ENCODE measurements at places on chromosomes 5 and 9.

DNA sequence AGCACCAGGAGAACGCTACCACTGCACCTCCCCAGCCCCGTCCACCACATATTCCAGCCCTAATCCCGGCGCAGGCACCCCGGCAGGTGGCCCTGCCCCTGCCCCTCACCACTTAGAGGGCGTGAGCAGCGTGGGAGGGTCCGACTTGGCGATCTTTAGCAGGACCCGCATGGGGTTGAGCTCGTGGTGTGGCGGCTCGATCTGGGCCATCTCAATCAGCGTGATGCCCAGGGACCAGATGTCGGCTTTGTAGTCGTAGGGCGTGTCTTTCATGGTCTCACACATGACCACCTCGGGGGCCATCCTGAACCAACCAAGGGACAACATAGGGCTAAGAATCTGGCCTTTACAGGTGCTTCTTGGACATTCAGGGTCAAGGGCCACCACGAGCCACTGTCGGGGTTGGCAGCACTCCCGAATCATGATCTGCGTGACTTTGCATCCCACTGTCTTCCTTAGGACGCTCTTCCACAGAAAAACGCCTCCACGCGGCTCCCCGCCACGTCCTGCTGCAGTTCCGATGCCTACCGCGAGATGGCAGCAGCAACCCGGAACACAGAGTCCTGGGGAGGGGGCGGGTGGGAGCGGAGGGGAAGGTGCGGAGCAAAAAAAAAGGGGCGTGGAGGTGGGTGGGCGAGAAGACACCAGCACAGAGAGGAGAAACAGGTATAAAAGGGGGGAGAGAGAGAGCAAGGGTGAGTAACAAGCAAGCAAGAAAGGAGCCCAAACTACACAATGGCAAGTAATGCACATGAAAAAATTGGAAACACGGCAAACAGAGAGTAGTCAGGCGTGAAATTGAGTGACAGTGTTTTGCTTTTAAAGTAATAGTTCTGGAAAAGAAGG lies 81.3 kb downstream of the STK10 start:
- peak; percentile 74 for DNase-seq

DNA sequence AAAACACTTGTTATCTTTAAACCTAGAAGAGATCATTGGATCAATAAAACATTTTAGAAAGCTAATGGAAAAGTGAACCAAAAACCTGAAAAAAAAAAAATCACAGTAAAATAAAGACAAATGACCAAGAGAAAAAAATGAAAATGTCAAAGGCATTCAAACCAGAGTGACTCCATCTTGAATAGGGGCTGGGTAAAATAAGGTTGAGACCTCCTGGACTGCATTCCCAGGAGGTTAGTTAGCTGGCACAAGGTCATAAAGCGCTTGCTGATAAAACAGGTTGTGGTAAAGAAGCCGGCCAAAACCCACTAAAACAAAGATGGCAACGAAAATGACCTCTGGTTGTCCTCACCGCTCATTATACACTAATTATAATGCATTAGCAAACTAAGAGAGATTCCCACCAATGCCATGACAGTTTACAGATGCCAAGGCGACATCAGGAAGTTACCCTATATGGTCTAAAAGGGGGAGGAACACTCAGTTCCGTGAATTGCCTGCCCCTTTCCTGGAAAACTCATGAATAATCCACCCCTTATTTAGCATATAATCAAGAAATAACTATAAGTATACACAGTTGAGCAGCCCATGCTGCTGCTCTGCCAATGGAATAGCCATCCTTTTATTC lies 116.7 kb upstream of the NEK6 start:
- DNase-seq = no peak

- no peak for DNase-seq
These were observed 1003.3 kb upstream of the COX7C start for GRCh38 chr5:85614489-85614888.

DNA sequence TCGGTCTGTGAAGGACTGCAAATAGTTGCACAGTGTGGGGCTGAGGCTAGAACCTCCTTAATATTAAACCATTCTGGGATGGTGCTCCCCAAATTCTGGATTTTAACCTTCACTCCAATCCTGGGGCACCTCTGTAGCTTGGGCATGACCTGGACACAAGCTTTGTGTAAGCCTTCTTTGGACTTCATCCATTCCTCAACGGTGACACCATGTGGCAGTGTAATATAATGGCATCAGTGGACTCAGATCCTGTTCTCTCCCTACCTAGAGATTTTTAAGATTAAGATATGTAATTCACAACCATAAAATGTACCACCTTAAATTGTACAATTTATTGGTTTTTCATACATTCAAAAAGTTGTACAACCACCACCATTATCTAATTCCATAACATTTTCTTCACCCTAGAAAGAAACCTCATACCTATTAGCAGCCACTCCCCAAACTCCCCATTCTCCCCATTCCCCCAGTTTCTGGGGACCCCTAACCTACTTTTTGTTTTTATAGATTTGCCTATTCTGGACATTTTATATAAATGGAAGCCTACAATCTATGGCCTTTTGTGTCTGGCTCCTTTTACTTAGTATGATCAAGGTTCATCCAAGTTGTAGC lies 4.8 kb upstream of the PLGRKT start:
- DNase-seq = peak; percentile 39

DNA sequence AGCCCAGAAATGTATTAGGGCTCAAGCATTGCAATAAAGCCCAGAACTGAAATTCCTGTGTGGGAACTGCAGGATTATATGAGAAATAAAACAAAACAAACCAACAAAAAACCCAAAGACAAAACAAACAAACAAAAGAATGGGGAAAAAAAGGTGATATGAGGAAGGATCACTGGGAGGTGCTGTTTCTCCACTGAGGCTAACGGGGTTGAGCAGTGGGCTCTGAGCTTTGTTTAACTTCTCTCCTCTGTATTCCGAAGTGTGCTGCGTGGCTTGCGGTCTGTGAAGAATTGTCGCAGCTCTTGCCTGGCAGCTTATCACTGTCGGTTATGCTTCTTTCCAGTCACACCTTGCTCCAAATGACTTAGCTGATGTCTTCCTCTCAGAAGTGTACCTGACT lies 106.3 kb downstream of the TENT4A start:
- no peak for DNase-seq

- no peak for DNase-seq
These were observed 341.2 kb upstream of the WWC1 start for GRCh38 chr5:167950126-167950721.

GRCh38 chr5:135393691-135394090 lies 5.3 kb downstream of the MACROH2A1 start:
- DNase-seq = no peak

GRCh38 chr5:33828626-33829308 lies 63.0 kb downstream of the ADAMTS12 start:
- no peak for DNase-seq

DNA sequence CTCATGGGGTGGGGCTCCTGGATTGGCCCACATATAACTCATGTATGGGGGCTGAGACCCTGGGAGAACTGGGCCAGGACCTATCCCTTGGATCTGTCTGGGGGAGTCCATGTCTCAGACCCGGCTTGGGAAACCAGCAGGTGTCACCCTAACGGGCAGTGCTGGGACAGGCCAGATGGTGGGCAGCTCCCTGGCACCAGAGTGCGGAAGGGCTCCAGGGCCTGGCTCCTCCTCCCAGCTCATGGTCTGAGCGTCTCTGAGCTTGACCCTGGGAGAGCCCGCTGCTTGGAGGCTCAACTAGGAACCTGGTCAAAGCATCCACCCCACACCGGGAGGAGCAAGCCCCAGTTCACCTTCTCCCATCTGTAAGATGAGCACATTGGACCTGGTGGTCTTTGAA lies 15.5 kb upstream of the NCS1 start:
- DNase-seq = no peak

DNA sequence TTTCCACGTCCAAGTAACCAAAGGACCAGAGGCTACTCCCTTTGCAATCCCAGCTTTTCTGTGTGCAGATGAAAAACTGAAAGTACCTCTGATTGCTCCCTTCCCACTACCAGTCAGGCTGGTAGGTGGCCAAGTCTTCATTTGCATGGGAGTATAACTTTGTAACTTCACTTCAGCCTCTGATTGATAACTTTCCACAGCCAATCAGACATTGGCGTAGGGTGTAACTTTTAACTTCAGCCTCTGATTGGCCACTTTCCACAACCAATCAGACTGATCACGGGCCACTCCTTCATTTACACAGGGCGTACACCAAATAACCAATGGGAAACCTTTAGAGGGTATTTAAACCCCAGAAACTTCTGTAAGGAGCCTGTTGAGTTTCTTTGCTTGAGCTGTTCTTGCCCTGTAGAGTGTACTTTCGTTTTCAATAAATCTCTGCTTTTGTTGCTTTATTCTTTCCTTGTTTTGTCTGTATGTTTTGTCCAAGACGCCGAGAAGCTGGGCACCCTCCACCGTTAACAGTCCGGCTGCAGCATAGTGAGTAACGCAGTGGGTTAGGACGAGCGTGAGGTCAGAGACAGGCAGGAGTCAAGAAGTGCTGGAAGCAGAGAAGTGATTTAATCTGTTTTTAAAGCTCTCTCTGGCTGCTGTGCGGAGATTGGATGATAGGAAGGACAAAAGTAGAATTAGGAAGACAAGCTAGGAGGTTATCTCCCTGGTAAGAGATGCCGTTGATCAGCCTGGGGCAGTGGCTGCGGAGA lies 3.5 kb upstream of the EXOSC2 start:
- peak; percentile 93 for DNase-seq

- no peak for DNase-seq
These were observed 803.8 kb upstream of the ZNF608 start for GRCh38 chr5:125550274-125550673.

- no peak for DNase-seq
These were observed 6.6 kb downstream of the SMARCA2 start for GRCh38 chr9:2021731-2022130.

GRCh38 chr5:119367502-119368237 lies 11.9 kb downstream of the TNFAIP8 start:
- DNase-seq = no peak

- no peak for DNase-seq
These were observed 6.9 kb downstream of the DNAI1 start for GRCh38 chr9:34465468-34465867.

DNA sequence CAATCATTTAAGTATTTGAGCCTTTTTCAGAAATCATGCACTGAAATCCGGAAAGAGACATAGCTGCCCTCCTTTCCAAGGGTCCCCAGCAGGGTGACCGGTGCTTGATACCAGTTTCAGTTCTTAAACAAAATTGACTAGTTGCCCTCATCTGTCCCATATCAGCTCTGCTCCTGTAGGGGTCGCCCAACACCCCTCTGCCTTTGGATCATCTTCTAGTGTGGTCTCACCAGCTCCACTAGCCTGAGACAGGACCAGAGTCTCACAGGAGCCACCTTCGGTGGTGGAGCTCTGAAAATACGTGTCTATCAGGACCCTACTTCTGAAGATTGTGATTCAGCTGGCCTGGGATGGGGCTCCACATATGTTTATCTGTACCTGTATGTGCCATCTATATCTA lies 428.2 kb downstream of the ENC1 start:
- peak; percentile 28 for DNase-seq

Data from mucosa of descending colon (tissue), 3 donors.